ENCODE measurements at places on chromosomes 4 and X.
A peak's percentile ranks its signal among the peaks of the same experiment; 100 is the strongest.

DNA sequence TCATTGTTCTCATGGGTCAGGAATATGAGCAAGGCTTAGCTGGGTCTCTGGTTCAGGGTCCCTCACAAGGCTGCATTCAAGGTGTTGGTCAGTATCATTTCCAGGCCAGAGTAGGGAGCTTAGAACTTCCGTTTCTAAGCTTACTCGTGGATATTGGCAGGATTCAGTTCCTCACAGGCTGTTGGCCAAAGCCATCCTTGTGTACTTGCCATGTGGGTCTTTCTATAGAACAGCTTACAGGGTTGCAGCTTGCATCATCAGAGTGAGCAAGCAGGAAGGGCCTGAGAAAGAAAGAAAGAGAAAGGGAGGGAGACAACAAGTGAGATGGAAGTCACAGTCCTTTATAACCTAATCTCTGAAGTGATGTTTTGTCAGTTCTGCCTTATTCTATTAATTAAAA, 5.1 kb upstream of the LIMCH1 start:
- no peak for DNase-seq

GRCh38 chr4:130077275-130077674, 981.3 kb downstream of the C4orf33 start:
- DNase-seq: peak; percentile 25

DNA sequence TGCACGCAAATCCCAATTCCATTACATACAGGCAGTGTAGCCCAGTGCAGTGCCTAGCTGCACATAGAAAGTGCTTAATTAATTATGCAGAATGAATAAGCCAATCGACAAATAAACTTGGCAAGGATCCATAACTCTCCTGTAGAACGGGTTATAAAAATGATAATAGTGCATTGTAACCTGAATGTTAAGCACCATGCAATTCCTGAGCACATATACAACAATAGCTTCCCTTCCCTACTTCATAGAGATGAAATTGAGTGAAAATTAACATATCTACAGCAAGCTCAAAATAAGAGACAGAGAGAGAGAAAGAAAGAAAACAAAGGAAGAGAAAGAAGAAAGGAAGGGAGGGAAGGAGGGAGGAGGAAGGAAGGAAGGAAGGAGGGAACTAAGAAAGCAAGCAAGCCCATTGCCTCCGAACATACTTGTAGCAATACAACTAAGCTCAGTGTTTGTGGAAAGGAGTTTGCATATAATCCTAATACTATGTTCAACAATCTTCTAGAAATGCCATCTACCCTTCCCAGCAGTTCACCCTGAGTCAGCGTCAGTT, 1074.0 kb upstream of the LCORL start:
- DNase-seq: no peak

DNA sequence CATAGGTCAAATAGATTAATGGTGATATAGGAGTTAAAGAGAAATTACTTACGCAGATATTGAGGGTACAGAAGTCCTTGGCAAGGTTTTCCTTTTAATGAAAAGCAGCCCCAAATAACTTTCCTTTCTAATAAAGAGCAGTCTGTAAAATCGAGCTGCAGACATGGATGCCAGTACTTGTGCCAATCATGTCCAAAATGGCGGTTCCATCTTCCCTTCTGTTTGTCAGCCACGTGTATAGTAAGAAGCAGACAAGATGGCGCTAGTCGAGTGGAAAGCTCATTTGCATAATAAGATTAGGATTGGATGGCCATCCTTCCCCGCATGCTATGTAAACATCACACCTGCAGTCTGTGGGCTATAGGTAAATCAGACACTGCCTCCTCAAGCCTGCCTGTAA, 68.5 kb downstream of the FGFBP1 start:
- DNase-seq: no peak

- DNase-seq: no peak
Measured at GRCh38 chr4:90240333-90240732, 113.1 kb downstream of the CCSER1 start.

DNA sequence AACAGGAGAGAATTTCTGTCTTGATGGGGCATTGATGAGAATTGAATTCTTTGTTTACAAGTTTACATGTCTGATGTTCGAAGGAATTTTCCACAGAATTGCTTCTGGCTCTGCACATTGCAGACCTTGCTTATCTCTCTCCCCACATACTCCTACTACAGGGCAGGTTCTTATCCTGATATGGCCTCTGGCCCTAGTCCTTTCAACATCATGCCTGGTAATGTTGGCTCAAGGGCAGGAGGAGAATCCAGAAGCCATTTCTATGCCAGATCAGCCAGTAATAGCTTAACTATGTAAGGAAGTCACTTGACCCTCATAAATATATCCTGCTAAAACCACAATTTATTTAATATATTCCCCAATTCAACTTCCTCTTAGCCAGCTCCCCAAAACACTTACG, 24.3 kb upstream of the TSPAN5 start:
- peak; percentile 23 for DNase-seq

GRCh38 chrX:135596495-135596894, 76.0 kb downstream of the INTS6L start:
- DNase-seq: peak; percentile 1

GRCh38 chr4:110250023-110250387, 51.6 kb upstream of the ELOVL6 start:
- no peak for DNase-seq

- DNase-seq: no peak
Measured at GRCh38 chrX:133482056-133482952, 67.0 kb upstream of the GPC4 start.

DNA sequence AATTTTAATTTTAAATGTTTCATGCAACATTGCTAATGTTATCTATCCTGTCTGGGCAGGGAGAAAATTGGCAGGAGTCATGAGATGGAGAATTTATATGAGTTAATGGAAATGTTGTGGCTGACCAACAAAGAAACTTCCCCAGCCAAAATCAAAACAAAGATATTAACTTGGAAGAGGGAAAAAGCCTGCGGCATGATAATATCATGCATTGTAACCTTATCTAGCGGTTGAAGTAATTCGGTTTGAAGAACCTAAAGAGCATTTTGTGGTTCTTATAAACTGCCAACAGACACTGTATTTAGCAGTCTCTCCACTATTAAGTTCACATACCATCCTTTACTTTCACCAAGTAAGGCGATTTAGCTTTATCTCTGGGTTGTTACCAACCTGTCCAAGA, 42.3 kb downstream of the DKK2 start:
- no peak for DNase-seq

- no peak for DNase-seq
Measured at GRCh38 chr4:793941-794621, 31.8 kb downstream of the CPLX1 start.

DNA sequence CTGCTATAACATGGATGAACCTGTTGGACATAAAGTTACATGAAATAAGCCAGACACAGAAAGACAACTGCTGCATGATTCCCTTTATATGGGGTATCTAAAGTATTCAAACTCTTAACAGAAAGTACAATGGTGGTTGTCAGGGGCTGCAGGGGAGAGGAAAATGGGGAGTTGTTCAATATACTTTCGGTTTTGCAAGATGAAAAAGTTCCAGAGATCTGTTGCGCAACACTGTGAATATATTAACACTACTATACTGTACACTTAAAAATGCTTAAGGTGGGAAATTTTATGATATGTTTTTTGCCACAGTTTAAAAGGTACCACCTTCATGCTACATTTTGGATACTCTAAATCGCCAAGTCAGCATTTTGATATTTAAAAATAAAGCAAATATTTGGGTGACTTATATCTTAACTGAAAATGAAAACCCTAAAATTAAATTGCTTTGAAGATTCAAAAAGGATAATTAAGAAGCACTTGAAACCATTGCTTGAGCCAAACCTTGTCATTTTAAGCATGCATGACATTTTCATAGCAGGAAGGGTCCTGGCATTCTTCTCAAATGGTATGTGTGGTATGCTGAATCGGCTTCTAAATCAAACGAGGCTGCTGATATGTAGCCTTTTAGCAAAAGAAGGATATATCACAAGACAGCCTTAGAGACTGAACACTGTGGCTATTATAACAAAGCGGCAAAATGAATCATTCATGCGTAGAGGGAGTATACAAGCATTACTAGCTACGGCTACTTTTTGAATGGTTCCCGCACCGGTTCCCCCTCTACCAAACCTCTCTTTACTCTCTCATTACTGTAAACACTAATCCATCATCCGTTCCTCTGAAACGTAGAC, 607.1 kb upstream of the DIPK2B start:
- peak; percentile 10 for DNase-seq

DNA sequence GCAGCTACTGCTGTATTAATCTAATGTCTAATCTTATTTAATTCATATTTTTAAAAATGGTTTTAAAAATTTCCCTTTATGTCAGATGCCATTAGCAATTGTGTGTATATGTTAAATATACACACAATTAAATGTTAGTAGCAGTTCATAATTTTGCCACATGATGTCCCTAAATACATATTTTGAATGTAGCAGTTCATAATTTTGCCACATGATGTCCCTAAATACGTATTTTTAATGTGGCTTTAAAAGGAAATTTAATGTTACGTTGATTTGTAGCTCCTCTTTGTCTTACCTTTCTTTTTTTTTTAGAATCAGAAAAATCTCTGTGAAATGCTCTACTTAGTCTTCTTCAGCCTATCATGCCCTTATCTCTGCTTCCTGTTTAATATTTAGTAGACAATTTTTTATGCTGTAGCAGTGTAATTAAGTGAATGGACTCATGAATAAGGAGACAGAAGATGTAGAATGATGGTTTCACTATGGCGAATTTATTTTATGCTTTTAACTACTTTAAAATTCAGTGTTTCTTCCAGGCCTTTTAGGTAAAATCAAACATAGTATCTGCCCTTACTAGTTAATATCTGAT, 26.1 kb downstream of the RBM46 start:
- peak; percentile 3 for DNase-seq

DNA sequence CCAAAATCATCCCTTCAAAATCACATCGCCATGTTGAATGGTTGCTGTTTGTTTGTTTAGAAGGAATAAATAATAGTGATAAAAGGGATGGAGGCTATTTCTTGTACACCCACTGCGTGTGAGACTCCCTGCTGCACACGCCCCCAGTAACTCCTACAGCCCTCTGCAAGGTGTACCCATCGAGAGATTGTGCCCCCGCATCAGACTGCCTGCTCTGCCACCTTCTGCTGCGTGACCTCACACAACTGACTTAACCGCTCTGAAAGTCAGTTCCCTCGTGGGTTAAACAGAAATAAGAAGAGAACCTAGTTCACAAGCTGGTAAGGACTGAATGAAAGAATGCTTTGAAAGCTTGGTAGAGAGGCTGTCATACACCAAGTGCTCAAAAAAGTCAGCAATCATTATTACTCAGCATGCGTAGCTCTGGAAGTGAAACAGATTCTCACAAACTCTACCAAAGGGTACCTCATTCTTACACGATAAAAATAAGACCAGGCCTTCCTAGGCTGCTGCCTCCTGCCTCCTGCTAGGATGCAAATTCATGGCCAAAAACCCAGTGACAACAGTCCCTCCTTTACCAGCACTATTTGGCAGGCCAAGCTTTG, 147.1 kb downstream of the CPEB2 start:
- DNase-seq: no peak

GRCh38 chrX:93322110-93322509, 351.3 kb downstream of the NAP1L3 start:
- DNase-seq: no peak

DNA sequence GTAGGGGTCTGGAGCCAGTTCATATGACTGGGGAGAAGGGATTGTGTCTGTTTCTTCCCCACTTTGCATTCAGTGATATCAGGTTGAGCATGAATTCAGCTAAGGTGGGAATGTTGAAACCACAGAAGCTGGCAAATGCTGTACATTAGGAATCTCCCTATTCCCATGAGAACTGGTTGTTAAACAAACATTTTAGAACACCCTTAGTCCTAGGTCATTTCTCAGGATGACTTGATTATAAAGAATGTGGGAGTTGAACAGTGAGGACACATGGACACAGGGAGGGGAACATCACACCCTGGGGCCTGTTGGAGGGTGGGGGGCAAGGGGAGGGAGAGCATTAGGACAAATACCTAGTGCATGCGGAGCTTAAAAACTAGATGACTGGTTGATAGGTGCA, 62.6 kb upstream of the LIMCH1 start:
- DNase-seq: peak; percentile 50

DNA sequence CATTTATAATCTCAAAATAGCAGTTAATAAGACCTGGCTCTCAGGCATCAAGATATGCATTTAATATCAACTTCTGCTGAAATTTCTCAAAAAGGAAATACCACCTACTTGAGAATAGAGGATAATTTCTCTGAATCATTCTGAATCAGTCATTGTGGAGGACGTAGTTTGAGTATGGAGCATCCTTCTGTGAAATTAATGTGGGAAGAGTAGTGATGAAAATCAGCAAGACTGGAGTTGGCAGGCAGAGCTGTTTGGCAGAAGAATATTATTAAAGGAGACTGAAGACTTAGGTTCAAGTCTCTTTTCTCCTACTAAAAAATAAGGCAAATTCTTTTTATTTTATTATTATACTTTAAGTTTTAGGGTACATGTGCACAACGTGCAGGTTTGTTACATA, 325.6 kb upstream of the ATOH1 start:
- no peak for DNase-seq

DNA sequence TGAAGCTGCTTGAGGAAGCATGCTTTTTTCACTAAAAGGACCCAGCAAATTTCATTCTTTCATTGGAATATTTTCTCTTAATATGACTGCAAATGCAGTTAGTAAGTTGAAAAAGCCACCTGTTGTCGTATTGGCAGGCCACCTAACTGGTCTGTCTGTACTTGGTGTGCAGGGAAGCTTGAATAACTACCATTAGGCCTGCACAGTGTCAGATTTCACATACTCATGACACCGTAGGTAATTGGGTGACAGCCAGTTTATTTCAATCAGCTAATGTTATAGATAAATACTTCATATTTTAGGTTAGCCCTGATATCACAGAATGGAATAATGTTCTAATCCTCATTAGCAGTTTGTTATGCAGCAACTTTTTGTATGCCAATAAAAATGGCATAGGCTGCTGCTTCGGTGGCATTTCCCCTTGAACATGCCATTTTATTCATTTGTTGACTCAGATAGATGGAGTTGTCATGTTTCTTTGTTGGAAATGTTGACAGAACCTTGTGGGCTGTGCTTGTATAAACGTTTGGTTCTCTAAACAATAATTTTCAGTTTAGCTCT, 173.7 kb downstream of the RPA4 start:
- no peak for DNase-seq

DNA sequence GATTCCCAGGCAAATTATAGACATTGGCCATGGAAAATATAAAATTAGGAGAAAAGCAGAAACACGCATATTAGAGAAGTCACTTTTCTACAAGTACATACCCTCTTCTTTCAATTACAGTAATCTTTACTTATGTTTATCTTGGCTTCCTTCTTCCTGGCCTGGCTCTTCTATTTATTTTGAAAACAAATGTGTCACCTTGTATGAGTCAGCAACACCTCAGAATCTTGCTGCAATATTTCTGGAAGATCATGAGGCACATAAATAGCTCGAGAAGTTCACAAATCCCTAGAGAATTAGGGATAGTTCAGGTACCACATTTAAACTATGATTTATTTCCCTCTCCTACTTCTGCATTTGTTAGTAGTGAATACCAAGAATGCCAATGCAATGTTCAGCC, 124.6 kb downstream of the ANOS1 start:
- DNase-seq: no peak
